ENCODE measurements at places on chromosomes 2 and 18. TPM values are rescaled to one million over a fixed set of nuclear protein-coding genes. Genes with fewer than 3 reads are reported as not detected.

The HOXD10 gene
- not detected for total RNA-seq

The CNGA3 gene
- 2.5 TPM for total RNA-seq

The DUSP2 gene
- 4.2 TPM for total RNA-seq

The CIB4 gene
- total RNA-seq, result not detected

The SP5 gene
- total RNA-seq, result 9.3 TPM

The PARD3B gene
- 3.4 TPM for total RNA-seq

The CNRIP1 gene
- total RNA-seq, result 67.4 TPM

The CCDC141 gene
- 1.5 TPM for total RNA-seq

The PMAIP1 gene
- total RNA-seq, result 0.98 TPM

The IAH1 gene
- total RNA-seq, result 49.2 TPM

The TMEM247 gene
- not detected for total RNA-seq

The UGT1A4 gene
- total RNA-seq, result not detected

The RTP5 gene
- 5.2 TPM for total RNA-seq

The NCKAP5 gene
- 9.3 TPM for total RNA-seq

The OTOS gene
- not detected for total RNA-seq

The ABCB11 gene
- total RNA-seq, result 0.25 TPM

The ITGAV gene
- 48.2 TPM for total RNA-seq

The SRD5A2 gene
- under 0.01 TPM for total RNA-seq

The POMC gene
- total RNA-seq, result 0.49 TPM

The DYSF gene
- total RNA-seq, result 1.5 TPM

The EVX2 gene
- total RNA-seq, result not detected

The ARHGEF4 gene
- total RNA-seq, result 45.7 TPM

The MATN3 gene
- 2.0 TPM for total RNA-seq

The CNOT9 gene
- 31.7 TPM for total RNA-seq

The C2orf49 gene
- total RNA-seq, result 24.6 TPM

The PLEK gene
- 1.7 TPM for total RNA-seq

The GRB14 gene
- 12.0 TPM for total RNA-seq

The CRYBA2 gene
- total RNA-seq, result not detected

The TRPM8 gene
- under 0.01 TPM for total RNA-seq

The NAT8 gene
- not detected for total RNA-seq

The IL36B gene
- not detected for total RNA-seq

The TP53I3 gene
- 17.7 TPM for total RNA-seq

The RGPD8 gene
- total RNA-seq, result 20.9 TPM

The NEURL3 gene
- total RNA-seq, result not detected

The NYAP2 gene
- 12.5 TPM for total RNA-seq

The MC4R gene
- 1.2 TPM for total RNA-seq

The ARHGAP15 gene
- 19.9 TPM for total RNA-seq

The KLHL14 gene
- 39.6 TPM for total RNA-seq

The IL1RN gene
- total RNA-seq, result not detected

The TSHZ1 gene
- total RNA-seq, result 8.6 TPM

The BOLL gene
- not detected for total RNA-seq

The ANKRD36B gene
- 197 TPM for total RNA-seq

The CNDP1 gene
- 0.49 TPM for total RNA-seq

The PRKAG3 gene
- not detected for total RNA-seq

The ASTL gene
- not detected for total RNA-seq

The IL36A gene
- not detected for total RNA-seq

The PUS10 gene
- 4.2 TPM for total RNA-seq

The ACKR3 gene
- total RNA-seq, result 7.1 TPM

The CDH20 gene
- 5.9 TPM for total RNA-seq

The SCN3A gene
- 194 TPM for total RNA-seq

The FLACC1 gene
- 3.0 TPM for total RNA-seq

The APCDD1 gene
- 9.8 TPM for total RNA-seq

The IL36RN gene
- not detected for total RNA-seq

The TXNDC2 gene
- under 0.01 TPM for total RNA-seq

The CYP26B1 gene
- total RNA-seq, result 3.7 TPM

The SIGLEC15 gene
- total RNA-seq, result not detected

All from temporal lobe (tissue), 4 donors.